ENCODE measurements at places on chromosomes 1 and 21. TPM values are rescaled to one million over a fixed set of nuclear protein-coding genes. Genes with fewer than 3 reads are reported as not detected.

- DNase-seq = no peak
- no peak overlapping the region for H3K27ac ChIP-seq
- H3K27me3 ChIP-seq = peaks cover 3% of the 10 kb centered on the region
- no peaks in the 10 kb centered on the region for H3K36me3 ChIP-seq
Observed at GRCh38 chr1:5579966-5580365, 412.3 kb downstream of the NPHP4 start.

DNA sequence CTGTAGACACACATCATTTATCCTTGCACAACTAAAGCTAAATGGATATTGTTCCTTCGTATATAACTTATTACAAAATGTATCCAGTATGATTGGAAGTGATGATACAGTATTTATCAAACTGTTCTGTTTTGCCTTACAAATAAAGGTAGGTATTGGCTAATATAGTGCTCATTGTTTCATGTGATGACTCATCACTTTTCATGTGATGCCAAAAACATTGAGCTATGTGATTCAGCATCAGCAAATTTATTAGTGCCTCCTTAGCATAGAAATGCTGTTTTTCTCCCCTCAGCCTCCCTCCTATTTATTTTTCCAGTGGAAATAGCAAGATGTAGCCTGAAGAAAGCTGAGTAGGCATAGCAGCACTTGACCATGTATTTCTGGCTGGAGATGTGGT, 228.6 kb upstream of the LYPLAL1 start:
- H3K4me1 ChIP-seq = no peaks in the 10 kb centered on the region
- H3K27ac ChIP-seq = no peak overlapping the region
- peaks cover 2% of the 10 kb centered on the region for H3K27me3 ChIP-seq
- no peak for DNase-seq
- no peaks in the 10 kb centered on the region for H3K36me3 ChIP-seq

The GABPB2 gene
- 12.0 TPM for total RNA-seq

The CDK18 gene
- 0.92 TPM for total RNA-seq

DNA sequence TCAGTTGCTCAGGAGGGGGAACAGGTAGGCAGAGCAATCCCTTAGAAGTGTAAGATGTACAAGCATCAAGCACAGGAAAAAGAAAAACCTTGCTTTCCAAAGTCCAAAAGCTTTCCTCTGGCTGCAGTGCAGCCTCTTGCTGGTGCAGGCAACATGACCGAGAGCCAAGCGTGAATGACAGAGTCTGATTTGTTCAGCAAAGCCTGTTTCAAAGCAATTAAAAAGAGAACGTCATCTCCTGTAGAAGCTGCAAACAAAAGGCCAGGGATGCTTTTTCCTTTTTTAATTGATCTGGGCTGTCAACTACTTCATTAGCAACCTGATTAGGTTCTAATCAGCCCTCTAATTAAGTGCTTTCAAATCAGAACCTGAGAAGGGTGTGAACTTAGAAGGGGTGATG, 38.2 kb upstream of the PLA2G2C start:
- H3K36me3 ChIP-seq = no peaks in the 10 kb centered on the region
- no peak for DNase-seq
- no peak overlapping the region for H3K27ac ChIP-seq
- no peaks in the 10 kb centered on the region for H3K4me1 ChIP-seq

DNA sequence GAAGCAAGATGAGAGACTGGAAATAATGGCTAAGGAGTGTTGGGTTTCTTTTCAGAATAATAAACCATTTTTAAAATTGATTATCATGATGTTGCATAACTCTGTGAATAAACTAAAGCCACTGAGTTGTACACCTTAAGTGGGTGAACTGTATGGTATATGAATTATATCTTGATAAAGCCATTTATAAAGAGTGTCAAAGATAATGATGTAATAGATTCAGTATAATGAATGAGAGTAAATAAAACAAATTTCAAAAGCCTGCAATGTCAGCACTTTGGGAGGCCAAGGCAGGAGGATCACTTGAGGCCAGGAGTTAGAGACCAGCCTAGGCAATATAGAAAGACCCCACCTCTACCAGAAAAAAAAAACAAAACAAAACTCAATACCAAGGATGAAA, 16.3 kb downstream of the NSL1 start:
- peaks cover 9% of the 10 kb centered on the region for H3K4me1 ChIP-seq
- no peak overlapping the region for H3K4me3 ChIP-seq
- no peaks in the 10 kb centered on the region for H3K27me3 ChIP-seq
- DNase-seq = no peak

The PTCH2 gene
- total RNA-seq = 0.27 TPM

The HSD11B1 gene
- not detected for total RNA-seq
